Lung (tissue), 17 donors: ENCODE measurements at places on chromosomes 5 and 9. TPM values are rescaled to one million over a fixed set of nuclear protein-coding genes. Genes with fewer than 3 reads are reported as not detected.

FAM153A gene
- 3.5 TPM for polyA plus RNA-seq

GARIN3 gene
- polyA plus RNA-seq: not detected

FANCC gene
- 5.1 TPM for polyA plus RNA-seq

SNCB gene
- not detected for polyA plus RNA-seq
